ENCODE measurements at places on chromosomes 2 and 18. TPM values are rescaled to one million over a fixed set of nuclear protein-coding genes. Genes with fewer than 3 reads are reported as not detected.
A peak's percentile ranks its signal among the peaks of the same experiment; 100 is the strongest.

The COLEC12 gene
- 46.1 TPM for total RNA-seq

The PLCL1 gene
- 14.8 TPM for total RNA-seq

The CD8B2 gene
- 0.10 TPM for total RNA-seq

The INPP5D gene
- 51.2 TPM for total RNA-seq

The TUBA3E gene
- not detected for total RNA-seq

The NTSR2 gene
- not detected for total RNA-seq

The C2orf78 gene
- total RNA-seq, result not detected

The WBP1 gene
- 56.5 TPM for total RNA-seq

The EVX2 gene
- total RNA-seq, result not detected

GRCh38 chr2:151020411-151020810, 241.3 kb downstream of the RBM43 start:
- no peak for DNase-seq

DNA sequence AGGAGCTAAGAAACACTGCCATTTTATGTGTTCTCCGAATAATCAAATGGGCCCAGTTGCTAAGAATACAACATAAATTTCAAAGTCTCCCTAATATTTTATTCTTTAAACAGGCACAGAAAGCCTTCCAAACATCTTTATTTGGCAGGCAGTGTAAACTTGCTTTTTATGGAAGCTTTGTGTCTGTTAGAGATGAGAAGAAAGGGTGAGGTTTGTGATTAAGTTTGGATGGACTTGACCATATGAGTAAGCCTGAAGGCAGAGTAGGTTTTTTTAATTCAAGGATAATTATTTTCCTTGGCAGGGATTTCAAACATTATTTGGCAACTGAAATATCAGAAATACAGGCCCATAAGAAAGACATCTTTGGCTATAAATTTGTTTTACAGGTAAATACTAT, 62.9 kb downstream of the COX7A2L start:
- DNase-seq, result no peak

GRCh38 chr18:14937271-14937670, 189.3 kb downstream of the ANKRD30B start:
- no peak for DNase-seq

DNA sequence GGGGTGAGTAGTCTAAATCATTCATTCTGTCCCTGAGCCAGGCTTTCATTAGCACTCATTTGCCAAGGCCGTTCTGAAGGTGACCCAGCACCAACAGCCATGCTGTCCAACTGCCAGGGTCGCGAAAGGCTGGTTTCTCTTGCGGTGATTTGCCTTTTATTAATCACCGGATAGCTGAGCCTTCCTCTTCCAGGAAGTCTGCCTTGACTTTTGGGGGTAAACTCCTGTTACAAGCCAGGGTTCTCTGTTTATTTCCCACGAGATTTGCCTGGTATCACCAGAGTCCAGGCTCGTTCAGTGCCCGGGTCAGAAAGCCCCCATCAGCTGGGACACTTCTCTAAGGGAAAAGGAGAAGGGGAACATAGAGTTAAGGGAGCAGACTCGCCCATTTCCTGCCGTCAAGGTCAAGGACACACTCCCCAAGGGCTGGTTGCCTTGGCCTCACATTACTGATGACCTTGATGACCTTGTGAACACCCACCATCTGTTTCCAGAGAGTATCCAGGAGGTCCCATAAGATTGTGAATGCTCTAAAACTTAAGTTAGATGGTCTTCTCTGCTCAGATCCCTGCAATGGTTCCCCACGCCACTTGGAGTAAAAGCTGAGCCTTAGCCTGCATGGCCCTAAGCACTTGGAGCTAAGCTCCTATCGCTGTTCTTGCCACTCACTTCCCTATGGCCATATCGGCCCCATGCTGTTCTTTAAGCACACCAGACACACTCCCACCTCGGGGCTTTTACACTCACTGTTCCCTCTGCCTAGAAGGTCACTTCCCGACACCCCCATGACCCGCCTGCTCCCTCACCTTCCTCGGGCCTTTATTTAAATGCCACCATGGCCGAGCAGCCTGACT, 118.0 kb upstream of the STPG4 start:
- DNase-seq, result no peak

- DNase-seq, result no peak
Measured at GRCh38 chr2:196101325-196101991, 32.8 kb upstream of the DNAH7 start.

DNA sequence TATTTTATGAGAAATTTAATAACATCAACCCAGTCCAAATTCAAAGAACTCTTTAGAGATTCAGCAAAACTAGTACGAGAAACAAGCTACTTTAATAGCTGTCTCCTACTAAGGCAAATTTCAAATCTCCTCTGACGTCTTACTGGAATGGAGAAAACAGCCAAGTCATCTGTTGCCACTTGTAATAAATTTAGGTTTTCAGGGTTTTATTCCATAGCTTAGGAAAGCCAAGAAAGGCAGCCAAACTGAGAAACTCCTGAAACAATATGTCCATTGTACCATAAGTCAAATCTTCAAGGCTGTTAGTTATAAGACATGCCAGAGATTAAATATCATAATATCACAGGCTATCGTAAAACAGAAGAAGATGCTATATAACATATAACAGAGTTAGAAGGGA, 524.6 kb upstream of the SETBP1 start:
- no peak for DNase-seq

- no peak for DNase-seq
Measured at GRCh38 chr2:149666809-149667320, 79.3 kb upstream of the MMADHC start.

- no peak for DNase-seq
Measured at GRCh38 chr2:120804459-120804858, 68.8 kb downstream of the GLI2 start.

GRCh38 chr2:164622338-164623106, 1.2 kb upstream of the GRB14 start:
- no peak for DNase-seq

GRCh38 chr18:53625997-53626599, 598.4 kb downstream of the MBD2 start:
- peak; percentile 55 for DNase-seq

GRCh38 chr2:21195326-21195725, 71.6 kb downstream of the TDRD15 start:
- no peak for DNase-seq

DNA sequence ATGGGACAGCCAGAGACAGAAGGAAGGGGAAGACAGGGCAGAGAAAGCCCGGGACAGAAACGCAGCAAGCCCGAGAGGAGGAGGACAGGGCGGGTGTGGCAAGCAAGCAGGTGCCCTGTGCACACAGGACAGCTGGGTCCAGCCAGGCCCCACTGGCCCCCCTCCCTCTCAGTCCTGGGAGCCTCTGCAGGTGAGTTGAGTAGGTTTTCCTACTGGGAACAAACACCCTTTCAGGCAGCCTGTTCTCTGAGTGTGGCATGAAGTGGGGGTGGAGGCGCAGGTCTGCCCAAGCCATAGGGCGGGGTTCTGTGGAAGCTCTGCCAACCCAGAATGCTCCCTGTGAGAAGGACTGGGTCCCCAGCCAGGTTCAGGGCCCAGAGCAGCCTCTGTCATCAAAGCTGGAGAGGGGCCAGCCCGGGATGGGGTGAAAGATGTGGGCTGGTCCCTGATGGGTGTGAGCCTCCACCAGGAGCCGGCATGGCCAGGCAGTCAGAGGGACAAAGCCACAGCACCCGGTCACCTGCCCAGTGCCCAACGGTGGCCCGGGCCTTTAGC, 129.4 kb downstream of the TFCP2L1 start:
- DNase-seq, result no peak

- no peak for DNase-seq
Measured at GRCh38 chr2:207463433-207463832, 66.3 kb upstream of the CREB1 start.

GRCh38 chr2:232102380-232102779, 140.9 kb downstream of the DIS3L2 start:
- no peak for DNase-seq

GRCh38 chr2:197024206-197024605, 97.7 kb upstream of the PGAP1 start:
- DNase-seq, result no peak

DNA sequence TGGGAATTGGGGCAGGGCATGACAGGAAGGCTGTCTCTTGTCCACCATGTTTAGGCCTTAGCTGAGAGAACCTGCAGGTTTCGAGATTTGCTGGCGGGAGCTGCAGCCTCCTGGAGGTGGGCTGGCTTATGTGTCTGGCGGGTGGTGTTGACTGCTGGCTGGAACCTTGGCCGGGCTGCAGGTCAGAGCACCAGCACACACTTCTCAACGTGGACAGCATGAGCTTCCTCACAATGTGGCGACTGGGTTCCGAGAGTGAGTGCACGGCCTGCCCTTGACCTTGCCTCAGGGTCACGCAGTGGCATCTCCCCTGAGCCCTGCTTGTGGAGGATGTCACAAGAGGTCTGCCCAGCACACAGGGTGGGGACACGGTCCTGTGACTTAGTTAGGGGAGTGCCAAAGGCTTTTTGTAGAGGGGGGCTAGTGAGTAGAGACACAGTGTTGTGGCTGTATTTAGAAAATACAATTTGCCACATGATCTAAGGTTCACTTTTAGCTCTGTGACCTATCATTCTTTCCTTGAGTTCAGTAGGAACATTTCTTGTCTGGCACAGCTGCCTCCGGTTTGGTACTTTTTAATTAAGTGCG, 134.8 kb downstream of the SEPTIN10 start:
- peak; percentile 57 for DNase-seq

DNA sequence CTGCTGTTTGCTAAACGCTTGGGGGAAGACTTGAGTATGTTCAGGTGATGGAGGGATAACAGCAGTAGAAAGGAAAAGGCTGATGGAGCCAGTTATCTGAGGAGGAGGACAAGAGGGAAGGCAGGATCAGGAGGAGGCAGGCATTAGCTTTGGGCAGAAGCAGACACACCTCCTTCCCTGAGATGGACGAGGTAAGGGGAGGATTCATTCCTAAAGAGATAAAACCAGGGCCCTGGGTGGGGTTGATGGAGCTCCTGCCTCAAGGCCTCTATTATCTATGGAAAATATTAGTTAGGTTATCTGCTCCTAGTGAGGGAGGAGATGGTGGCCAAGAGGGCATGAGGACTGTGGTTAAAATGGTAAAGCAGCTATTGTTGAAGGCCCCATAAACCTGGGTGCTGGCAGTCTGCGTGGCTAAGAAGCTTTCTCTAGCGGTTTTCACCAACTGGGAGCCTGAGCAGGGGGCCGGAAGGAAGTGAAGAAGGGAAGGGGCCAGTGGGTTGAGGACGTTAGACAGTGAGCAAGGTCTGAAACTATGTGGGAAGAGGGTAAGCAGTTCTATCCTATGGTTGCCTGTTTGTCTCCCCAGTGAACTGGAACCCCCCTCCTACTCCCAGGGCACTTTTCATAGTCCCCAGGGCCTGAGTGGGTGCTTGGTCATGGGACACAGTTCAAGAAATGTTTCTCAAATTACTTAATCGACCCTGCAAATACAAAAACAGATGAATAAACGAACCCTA, 56.6 kb upstream of the HK2 start:
- DNase-seq, result no peak

- DNase-seq, result no peak
Measured at GRCh38 chr18:65752625-65753325, 2.0 kb downstream of the CDH7 start.

GRCh38 chr2:109064660-109065390, 64.2 kb upstream of the SH3RF3 start:
- DNase-seq, result no peak

DNA sequence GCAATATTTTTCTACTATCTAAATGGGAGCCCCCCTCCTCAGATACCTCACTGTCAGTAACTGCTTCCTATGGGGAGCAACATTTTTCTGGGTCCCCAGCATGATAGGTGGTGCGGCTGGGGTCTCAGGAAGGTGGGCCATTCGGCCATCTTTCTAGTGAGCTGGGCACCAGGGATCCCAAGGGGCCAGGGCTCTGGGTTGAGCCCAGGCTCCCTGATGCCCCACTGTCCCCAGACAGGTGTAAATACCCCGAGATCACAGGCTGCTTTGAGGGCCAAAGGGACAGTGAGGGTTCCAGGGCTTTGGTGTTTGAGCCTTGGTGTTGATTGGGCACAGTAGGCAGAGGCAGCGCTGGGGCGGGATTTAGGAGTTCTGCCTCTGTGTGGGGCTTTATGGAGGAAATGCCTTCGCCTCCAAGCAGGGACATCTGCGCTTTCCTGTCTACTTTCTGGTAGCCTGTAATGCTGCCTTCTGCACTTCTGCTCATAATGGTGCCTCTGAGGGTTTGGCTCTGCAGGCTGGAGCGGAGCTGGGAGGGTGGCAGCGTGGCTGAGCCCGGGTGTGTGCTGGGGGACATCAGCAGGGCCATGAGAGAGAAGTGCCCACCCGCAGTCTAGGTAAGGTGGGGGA, 5.3 kb downstream of the ITM2C start:
- DNase-seq, result no peak

DNA sequence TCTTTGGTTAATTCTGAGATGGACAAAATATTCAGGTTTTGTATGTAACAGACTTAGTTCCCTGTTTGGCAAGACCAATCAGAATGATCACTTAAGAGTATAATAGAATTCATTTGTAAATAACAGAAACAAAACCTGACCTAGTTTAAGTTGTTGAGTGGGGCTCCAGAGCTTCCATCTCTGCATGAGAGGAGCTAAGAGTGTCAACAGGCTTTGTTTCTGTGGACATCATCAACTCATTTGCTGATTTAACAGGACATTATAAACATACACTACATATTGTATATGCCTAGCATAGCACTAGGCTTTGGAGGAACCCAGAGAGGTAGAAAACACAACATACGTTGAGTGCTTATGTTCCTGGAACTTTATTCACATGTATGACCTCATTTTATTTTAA, 75.3 kb upstream of the TRIB2 start:
- no peak for DNase-seq

- DNase-seq, result no peak
Measured at GRCh38 chr18:63312737-63313395, 6.7 kb downstream of the BCL2 start.

GRCh38 chr2:23809150-23809549, 117.8 kb downstream of the ATAD2B start:
- no peak for DNase-seq

DNA sequence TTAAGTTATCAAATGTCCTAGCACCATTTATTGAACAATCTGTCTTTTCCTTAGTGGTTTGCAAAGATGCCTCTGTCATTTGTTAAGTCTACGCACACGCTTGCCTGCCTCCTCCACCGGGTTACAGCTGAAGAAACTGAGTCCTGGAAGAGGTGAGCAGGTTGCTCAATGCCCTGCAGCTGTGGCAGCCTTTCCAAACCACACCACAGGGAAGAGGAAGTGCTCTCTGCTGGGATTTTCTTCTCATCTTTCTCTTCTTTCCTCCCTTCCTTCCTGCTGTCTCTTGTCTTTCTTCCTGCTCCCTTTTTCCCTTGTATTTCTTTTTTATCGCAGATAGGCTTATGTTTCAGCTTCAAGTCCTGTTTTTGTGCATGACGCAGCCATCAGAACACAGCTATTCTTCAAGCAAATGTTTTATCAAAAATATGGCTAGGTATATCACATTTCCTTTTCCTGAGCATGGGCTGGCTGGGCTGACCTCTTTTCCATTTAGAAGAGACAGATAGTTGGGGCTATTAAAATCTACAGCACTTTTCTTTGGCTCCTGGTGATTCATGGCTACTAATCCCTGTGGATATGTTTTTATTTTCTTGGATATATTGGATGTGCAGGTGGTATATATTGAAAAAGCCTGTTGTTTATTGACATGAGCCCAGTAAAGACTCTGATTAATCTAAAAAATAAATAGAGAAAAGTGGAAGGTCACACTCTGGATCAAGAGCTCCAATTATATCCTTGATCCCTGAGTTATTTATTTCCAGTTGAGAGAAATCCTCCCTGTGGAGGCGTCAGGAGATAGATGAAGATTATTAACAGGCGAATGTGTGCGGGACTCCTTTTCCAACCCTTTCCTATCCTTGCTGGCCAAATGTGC, 214.6 kb downstream of the TSN start:
- no peak for DNase-seq

Measured in aorta (tissue), 5 donors.